ENCODE measurements at places on chromosomes 5 and 9.

GRCh38 chr5:167381457-167381856 lies 910.0 kb upstream of the WWC1 start:
- DNase-seq, result no peak

- no peak for DNase-seq
These were observed 109.1 kb downstream of the EGFLAM start for GRCh38 chr5:38367410-38367809.

DNA sequence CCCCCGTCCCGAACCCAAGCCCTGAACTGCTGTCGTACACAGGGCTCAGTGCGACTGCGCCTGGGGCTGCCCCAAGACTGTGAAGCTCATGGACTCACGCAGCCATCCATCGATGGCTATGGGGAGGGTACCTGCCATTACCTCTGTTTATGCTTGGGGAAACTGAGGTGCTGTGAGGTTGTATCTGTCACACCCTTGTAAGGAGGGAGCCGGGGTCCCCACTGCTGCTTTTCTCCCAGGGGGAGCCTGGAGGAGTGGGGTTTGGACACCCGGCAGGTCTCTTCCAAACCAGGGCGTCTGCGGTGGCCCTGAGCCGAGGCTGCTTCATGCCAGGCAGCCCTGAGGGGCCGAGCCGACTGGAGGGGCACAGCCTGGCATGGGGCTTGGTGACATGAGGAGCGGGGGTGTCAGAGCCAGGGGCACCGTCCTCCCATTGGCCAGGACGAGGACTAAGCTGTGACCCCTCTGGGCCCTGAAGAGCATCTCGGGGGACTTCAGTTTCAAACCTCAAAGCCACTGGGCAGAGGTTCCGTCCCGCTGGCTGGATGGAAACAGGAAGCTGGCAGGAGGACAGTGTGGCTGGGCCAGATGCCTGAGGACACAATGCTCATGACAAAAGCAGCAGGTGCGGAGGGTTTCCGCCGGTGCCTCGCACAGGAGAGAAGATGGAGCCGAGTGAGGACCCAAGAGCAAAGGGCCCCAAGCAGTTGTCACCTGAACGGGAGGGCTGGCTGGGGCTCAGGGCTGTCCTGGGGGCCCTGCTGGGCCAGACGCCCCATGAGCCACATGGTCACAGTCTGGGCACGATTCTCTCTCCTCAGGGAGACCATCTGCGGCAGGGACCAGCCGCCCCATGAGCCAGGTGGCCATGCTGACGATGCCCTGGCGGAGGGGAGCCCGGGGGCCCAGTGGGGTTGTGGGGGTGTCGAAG lies 54.4 kb upstream of the EXOC3 start:
- DNase-seq, result no peak

DNA sequence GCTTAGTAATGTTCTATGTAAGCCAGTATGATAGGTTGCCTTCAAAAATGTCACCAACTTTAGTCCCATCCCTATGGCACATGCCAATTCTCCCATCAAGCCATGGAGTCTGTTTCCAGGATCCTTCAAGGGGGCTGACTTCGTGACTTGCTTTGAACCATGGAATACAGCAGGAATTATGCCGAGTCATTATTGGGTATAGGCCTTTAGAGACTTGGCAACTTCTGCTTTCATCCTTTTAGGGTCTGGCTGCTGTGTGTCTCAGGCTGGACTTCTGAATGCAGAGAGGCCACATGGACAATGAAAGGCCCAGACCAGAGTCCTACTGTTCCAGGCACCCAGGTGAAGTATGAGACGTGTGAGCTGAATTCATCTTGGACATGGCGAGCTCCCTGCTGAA lies 109.8 kb downstream of the DENND1A start:
- DNase-seq, result no peak

- DNase-seq, result no peak
These were observed 234.4 kb upstream of the DAPK1 start for GRCh38 chr9:87263291-87263690.

- no peak for DNase-seq
These were observed 9.5 kb downstream of the AQP3 start for GRCh38 chr9:33437898-33438297.

GRCh38 chr5:71872311-71872864 lies 153.3 kb downstream of the CARTPT start:
- no peak for DNase-seq

- no peak for DNase-seq
These were observed 411.1 kb upstream of the GRIA1 start for GRCh38 chr5:153079396-153079795.

DNA sequence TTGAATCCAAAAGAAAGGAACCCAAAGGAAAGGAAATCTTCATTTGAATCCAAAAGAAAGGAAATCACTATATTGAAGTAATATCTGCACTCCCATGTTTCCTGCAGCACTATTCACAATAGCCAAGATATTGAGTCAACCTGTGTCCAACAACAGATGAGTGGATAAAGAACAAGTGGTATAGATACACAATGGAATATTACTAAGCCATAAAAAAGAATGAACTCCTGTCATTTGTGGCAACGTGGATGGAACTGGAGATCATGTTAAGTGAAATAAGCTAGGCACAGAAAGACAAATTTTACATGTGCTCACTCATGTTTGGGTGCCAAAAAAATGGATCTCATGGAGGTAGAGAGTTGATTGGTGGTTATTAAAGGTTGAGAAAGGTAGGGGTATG lies 57.8 kb upstream of the STOM start:
- no peak for DNase-seq

DNA sequence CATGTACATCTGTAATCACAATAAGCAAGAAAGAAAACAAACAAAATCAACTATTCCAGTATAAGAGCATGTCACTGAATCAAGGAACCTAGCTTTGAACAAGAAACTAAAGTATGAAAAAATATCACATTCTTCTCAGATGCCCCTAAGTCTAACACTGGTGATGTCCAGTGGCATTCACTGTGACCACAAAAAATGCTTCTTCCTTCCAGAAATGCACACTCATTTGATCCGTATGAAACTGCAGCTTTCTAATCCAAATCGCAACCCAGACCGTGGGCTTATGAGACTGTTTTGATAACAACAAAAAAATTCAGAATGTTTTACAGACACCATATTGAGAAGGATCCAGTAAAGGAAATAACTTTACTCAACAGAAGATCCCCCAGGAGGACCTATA lies 320.1 kb upstream of the TARS1 start:
- DNase-seq, result no peak

GRCh38 chr5:76050134-76050533 lies 33.0 kb upstream of the SV2C start:
- DNase-seq, result no peak

- DNase-seq, result no peak
These were observed 596 bp downstream of the ENTREP1 start for GRCh38 chr9:69325409-69326212.

DNA sequence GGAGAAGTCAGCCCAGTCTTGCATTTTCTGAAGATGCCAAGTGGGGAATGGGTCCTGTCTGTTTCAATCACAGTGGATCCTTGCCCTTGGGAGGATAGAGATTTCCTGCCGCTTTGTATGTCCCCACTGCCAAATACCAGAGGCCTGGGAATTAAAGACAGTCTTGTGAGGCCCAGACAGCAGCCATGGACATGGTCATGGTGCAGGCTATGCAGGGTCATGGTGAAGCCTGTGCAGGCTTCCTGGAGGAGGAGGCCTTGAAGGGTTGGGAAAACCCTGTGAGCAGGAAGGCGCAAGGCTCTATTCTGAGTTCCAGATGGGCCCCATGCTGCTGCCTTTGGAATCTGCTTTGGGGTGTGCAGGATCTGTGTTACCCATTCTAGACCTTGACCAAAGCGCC lies 57.3 kb upstream of the PITX1 start:
- DNase-seq, result no peak

DNA sequence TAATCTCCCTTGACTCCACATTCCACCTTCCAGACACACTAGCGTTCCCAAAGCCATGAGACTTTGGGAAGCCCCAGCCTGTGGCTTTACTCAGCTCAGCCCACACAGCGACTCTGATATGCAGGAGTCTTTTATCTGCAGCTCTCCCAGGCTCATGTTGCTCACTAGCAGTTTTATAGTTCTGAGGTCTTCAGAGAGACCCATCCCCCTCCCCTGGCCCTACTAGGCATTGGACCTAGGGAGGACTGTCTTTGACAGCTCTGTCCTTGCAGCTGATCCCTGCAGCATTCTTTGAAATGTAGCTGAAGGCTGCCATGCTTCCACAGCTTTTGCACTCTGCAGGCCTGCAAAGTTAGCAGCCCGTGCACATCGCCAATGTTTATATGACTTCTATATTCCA lies 19.9 kb upstream of the CYLC2 start:
- DNase-seq, result no peak

GRCh38 chr5:158142156-158142555 lies 283.2 kb upstream of the CLINT1 start:
- no peak for DNase-seq

- DNase-seq, result no peak
These were observed 654.3 kb downstream of the CCDC171 start for GRCh38 chr9:16207161-16207560.

- no peak for DNase-seq
These were observed 1.7 kb upstream of the ABL1 start for GRCh38 chr9:130833031-130833990.

Measured in T-helper 17 cell (primary cell).